ENCODE measurements at places on chromosomes 7 and 10.
A peak's percentile ranks its signal among the peaks of the same experiment; 100 is the strongest.

- DNase-seq: peak; percentile 18
Measured at GRCh38 chr10:102796407-102797176, 40.6 kb downstream of the CYP17A1 start.

DNA sequence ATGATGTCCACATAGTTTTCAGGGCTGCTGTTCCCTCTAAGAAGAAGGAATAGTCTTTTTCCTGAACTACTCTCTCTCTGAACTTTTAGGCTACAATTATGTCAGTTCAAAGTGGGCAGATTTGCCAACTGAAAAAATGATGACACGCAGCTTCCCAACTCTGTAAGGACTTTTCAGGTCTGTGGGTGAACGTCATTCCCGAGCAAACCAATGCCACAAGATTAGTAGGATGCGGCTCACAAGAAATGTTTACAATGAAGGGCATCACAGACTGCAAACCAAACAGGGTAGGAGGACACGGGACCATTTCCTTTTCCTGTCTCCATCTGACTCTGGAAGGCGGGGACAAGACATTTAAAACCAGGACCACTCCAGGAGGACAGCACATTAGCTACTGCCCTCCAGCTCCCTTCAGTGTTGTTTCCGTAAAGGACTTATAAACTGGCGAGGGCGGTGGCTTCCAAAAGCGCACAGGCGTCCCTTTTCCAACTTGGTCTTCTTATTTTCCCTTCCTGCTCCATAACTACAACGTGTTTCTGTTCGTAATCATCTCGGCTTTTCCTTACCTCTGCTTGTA, 539 bp upstream of the MKLN1 start:
- DNase-seq: no peak

GRCh38 chr7:43104874-43105520, 7.5 kb upstream of the HECW1 start:
- no peak for DNase-seq

DNA sequence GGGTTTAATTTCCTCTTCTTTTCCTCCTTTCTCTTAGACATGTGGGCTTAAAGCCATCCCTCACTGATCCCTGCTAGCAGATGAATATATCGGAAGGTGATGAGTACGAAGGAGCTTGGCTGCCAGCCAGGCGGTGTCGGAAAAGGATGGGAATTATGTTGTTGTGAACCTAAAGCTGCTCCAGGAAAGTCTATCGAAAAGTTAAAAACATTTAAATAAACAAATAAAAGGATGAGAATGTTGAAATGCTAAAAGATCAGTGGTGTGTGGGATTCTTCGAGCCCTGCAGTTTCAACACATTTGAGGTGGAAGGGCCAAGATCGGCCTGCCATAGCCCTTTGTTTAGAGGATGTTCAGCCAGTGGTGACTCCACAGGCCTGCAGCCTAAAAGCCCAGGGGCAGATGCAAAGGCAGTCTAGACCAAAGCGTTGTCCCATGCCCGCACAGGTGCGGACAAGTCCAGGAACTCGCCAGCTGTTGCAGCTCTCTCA, 107.9 kb downstream of the JCAD start:
- no peak for DNase-seq

- DNase-seq: no peak
Measured at GRCh38 chr7:106223156-106223555, 61.6 kb downstream of the NAMPT start.

- DNase-seq: no peak
Measured at GRCh38 chr10:1678084-1678483, 59.2 kb downstream of the ADARB2 start.

GRCh38 chr7:22406715-22407114, 49.8 kb upstream of the RAPGEF5 start:
- DNase-seq: no peak

- no peak for DNase-seq
Measured at GRCh38 chr7:100720279-100720670, at the start of gene EPO. TSS of gene EPO (plus strand) at chr7:100720468. CDS start at chr7:100720981, 513 bp downstream.

DNA sequence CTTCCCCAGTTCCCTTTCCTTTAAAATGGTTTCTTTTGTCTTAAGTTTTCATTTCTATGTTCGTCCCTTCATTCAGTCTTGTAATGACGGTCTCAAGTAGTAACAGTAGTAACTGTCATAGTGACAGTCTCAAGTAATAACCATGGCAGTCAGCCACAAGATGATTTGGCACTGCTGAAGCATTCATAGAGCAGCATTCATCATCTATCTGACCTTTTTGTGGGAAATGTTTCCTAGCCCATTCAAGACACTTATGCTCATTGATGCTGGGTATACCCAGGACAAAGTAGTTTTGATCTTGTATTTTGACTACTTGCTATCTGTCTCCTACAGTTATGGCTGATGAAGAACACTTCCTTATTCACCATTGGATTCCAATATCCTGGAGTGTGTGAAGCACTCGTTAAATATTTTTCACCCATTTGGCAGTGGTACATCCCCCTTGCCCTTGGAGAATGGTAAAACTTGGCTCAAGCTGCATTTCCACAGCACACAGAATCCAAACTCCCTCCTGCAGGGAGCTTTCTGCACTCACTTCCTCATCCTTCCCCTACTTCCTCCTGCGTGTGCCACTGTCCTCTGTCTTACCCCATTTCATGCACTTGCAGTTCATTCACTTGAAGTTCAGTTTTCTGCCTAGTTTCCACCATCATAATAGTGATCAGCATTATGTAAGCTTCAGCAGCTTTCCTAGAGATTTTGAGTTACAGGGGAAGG, 19.0 kb downstream of the GIMAP4 start:
- no peak for DNase-seq

DNA sequence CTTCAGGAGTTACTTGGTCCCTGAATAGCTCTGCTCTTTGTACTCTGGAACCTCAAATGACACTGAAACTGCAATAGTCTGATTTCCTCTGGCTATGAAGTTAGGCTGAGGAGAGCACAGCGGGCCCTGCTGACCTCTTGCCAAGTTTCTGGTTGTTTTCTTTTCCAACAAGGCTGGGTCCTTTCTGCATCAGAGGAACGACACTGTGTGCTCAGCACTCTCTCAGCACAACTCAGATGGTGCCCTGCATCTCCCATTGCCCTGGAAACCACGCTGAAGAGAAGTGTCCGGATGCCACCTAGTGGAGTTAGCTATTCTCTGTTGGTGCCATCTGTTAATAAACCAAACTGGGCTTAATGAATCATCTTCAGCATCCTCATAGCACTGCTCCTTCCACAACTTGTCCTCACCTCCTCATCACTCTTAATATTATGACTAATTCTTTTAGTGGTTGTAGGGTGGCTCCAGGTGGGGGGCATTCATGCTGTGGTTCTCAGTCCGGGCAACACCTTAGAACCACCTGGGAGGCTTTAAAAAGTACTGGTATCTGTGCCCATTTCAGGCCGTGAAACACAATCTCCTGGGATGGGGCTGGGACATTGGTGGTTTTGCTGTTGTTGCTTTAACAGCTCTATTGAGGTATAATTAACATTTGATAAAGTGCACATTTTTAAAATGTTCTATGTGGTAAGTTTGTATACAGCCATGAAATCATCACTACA, 8.2 kb upstream of the EFCAB10 start:
- DNase-seq: peak; percentile 30

- DNase-seq: no peak
Measured at GRCh38 chr7:149854611-149855360, 16.6 kb downstream of the ZNF862 start.

GRCh38 chr7:33250421-33250871, 121.1 kb downstream of the BBS9 start:
- DNase-seq: no peak

GRCh38 chr10:109883859-109884771, 39.2 kb downstream of the XPNPEP1 start:
- DNase-seq: peak; percentile 29

DNA sequence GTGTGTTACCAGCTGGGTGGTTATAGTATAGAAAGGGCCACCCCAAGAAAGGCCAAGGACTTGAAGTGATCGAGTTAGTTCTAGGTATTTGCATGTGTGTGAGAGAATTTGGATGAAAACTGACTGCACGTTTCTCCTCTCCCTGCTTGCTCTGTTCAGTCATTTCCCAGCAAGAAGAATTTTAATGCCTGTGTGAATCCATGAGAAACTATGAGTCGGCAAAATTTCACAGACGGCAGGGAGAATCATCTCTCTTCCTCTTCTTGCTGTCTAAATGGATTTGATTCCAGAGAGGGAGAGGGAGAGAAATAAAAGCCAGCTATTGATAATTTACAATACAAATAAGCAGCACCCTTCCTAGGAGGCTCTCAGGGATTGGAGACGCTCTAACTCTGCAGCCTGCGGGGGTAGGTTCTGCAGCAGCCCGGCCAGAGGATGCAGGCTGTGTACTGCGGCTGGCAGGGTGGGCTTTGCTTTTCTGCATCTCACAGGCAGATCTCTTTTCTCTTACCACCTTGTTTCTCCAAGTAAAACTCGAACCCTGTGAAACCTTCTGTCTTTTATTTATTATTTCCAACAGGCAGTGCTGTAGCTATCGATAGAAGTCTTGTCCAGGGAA, 183.6 kb downstream of the TCF7L2 start:
- no peak for DNase-seq

- DNase-seq: no peak
Measured at GRCh38 chr10:70148516-70148915, 2.0 kb upstream of the TYSND1 start.

GRCh38 chr10:130013335-130014262, 49.5 kb upstream of the EBF3 start:
- DNase-seq: no peak

DNA sequence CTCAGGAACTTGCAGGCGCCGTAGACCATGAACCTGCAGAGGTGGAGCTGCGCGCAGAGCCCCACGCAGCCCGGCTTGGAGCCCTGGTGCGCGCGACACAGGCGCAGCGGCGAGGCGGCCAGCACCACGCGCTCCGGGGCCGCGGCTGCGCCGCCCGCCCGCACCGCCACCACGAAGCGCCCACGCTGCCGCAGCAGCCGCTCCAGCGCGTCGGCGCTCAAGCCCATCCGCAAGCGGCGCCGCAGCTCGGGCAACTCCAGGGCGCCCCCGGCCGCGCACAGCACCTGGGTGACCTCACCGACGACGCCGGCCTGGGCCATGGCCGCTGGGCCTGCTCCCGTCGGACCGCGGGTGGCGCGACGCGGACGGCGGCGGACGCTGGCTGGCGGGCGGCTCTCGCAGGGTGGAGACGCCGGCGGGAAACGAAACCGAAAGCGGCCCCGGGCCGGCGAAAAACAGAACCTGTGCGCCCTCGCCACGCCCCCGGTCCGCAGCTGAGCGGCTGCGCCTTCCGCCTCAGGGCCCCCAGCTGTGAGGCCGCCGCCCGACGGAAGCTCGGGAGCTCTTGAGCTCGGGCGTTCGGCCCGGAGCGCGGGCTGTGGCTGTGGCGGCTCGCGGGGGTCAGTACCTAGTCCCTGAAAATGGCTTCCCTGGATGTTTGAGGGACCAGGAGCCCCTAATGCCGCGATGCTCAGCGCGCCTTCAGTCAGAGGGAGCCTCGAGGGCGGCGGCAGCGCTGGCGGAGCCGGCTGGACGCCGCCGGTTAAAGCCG, at the start of gene PARP12:
Gene PARP12 (minus strand): TSS at position 424 of the 772 bp plus-strand sequence. CDS start 104 bp downstream, at position 320.
- DNase-seq: peak; percentile 80

GRCh38 chr10:127492607-127493250, 56.4 kb upstream of the NPS start:
- no peak for DNase-seq

DNA sequence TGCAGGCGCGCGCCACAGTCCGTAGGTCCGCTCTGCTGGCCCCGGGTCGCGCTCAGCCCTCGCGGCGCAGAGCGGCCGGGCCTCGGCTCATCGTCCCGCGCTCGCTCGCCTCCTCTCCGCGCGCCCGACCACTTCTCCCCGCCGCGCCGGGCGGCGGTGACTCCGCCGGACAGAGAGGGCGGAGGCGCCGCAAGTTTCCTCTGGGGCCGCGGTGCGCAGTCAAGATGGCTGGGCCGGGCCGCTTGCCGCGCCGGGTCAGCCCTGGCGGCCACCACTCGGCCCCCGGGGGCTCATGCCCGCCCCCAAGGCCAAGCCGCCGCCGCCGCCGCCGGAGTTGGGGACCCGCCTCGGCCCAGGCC, 441 bp downstream of the FZD8 start:
- no peak for DNase-seq

- DNase-seq: no peak
Measured at GRCh38 chr10:112136486-112137153, 46.9 kb downstream of the GPAM start.

- DNase-seq: no peak
Measured at GRCh38 chr7:87206361-87206760, 13.2 kb downstream of the TMEM243 start.

GRCh38 chr7:27245798-27246691, 3.4 kb downstream of the EVX1 start:
- DNase-seq: no peak

- DNase-seq: no peak
Measured at GRCh38 chr10:120927352-120927751, 76.2 kb downstream of the WDR11 start.

DNA sequence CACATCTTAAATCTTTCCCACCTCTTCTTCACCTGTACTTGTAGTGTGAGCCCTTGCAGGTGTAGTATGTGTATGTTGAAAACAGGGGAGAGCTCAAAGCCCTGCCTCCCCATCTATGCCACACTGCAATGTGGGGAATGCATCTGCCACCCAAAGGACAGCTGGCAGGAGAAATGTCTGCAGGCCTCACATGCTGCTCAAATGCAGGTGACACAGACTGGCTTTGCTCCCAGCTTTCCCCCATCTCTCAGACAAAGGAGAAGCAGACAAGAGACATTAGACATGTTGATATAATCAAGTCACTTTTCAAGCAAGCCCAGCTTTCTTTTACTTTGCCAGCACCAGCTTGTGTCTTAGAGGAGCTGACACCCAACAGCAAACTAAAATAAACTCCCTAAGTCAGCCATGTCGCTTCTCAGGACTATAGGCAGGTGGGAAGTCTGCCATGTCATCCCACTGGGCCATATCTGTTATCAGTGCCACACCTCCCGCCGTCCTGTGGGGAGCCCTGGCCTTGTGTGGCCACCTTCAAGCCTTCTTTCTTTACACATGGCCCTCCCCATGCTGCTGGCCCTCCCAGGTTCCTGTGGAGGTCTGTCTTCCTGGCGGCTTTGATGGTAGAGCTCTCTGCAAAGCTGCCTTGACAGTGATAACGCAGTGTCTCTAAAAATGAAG, 102.1 kb downstream of the CXCL12 start:
- DNase-seq: no peak

GRCh38 chr7:22622116-22622785, 104.7 kb upstream of the IL6 start:
- DNase-seq: no peak

DNA sequence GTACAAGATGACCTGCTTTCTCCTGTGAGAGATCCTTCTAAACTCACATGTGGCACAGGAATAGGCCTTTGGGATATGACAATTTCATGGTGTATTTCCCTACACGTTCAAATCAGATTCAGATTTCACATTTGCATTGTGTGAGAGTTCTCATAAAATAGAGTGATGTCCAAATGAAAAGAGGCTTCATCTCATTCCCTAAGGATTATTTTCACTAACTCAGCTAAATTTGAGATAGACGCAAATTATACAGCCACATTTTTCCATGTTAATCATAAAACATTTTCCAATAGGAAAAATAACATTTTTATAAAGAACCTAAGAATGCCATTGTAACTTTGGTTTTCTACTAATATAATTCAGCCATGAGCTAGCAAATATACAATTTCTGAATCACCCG, 35.5 kb upstream of the PARD3 start:
- DNase-seq: no peak
